ENCODE measurements at places on chromosomes 7 and 10. TPM values are rescaled to one million over a fixed set of nuclear protein-coding genes. Genes with fewer than 3 reads are reported as not detected.
A peak's percentile ranks its signal among the peaks of the same experiment; 100 is the strongest.

- no peak for DNase-seq
Measured at GRCh38 chr10:64518456-64518855, 997.3 kb downstream of the REEP3 start.

DNAJB9 gene
- total RNA-seq, result 30.0 TPM

- DNase-seq, result peak; percentile 88
Measured at GRCh38 chr10:79239275-79239779, 107.9 kb upstream of the PPIF start.

GRCh38 chr10:52353960-52354394, 39.9 kb downstream of the DKK1 start:
- DNase-seq, result no peak

ZNF425 gene
- total RNA-seq, result 1.7 TPM
